Calu3 (cell line): ENCODE measurements at places on chromosomes 3 and 15.

- DNase-seq: no peak
Measured at GRCh38 chr15:29675791-29676301, 146.4 kb downstream of the TJP1 start.

DNA sequence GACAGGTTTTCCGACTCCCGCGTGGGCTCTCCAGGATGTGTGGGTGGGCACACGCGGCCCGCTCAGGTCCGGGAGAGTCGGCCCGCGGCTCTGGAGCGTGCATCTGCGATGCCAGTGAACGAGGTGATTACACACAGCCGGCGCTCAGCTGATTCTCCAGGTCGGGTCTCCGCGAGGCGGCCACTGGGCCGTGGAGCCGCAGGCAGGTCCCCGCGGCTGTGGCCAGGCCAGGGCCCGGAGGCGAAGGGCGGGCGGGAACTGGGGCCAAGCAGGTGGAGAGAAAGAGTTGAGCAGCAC lies 13.2 kb downstream of the PAK6 start:
- no peak for DNase-seq

DNA sequence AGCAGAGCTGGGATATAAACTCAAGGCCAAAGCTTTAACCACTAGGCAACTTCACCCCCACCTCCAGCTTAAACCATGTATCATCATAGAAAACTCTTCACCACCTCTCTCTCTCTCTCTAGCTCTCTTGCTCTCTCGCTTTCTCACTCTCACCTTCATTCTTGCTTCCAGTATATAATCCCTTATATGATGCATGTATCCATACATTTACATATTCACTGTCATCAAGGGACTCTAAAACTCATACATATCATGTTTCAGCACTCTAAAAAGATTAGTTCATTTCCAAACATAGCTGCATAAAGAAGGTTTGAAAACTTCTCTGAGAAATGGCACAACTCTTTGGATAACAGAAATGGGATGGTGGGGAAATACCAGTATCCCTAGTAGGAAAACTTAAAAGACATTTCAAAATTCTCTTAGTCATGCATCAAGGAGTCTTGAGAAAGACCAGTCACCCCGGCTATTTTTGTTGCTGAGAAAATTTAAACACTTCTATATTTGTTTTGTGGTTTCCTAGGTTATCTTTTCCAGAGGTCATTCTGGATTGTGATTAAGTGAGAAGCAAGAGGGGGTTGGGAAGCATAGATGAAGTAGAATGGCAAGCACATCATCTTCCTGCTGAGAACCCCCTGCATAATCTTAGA lies 447.8 kb upstream of the THBS1 start:
- DNase-seq: no peak

- peak; percentile 19 for DNase-seq
Measured at GRCh38 chr3:11509173-11510000, 134.3 kb downstream of the VGLL4 start.

DNA sequence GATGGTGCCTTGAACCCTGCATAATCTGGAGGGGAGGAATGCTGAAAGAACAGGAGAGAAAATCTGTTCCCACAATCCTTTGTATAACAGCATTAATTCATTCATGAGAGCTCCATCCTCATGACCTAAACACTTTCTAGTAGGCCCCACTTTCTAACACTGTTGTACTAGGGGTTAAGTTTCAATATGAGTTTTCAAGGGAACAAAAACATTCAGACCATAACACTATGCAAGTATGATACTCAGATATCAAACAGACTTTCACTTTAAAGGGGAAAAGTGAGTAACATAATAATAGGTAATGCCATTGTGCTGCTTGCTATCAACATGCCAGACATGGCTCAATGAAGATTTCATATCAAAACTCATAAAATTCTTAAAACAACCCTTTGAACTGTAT lies 32.4 kb upstream of the PLSCR2 start:
- no peak for DNase-seq

GRCh38 chr3:191762323-191762960 lies 301.5 kb downstream of the PYDC2 start:
- no peak for DNase-seq
